ENCODE measurements at places on chromosomes 16 and 17. TPM values are rescaled to one million over a fixed set of nuclear protein-coding genes. Genes with fewer than 3 reads are reported as not detected.

The KRTAP1-1 gene
- total RNA-seq, result not detected

The TOP2A gene
- total RNA-seq, result 24.6 TPM

- no peak overlapping the region for H3K27ac ChIP-seq
- H3K36me3 ChIP-seq, result no peaks in the 10 kb centered on the region
- no peaks in the 10 kb centered on the region for H3K4me1 ChIP-seq
These were observed 10.9 kb downstream of the TRAP1 start for GRCh38 chr16:3706253-3707012.

DNA sequence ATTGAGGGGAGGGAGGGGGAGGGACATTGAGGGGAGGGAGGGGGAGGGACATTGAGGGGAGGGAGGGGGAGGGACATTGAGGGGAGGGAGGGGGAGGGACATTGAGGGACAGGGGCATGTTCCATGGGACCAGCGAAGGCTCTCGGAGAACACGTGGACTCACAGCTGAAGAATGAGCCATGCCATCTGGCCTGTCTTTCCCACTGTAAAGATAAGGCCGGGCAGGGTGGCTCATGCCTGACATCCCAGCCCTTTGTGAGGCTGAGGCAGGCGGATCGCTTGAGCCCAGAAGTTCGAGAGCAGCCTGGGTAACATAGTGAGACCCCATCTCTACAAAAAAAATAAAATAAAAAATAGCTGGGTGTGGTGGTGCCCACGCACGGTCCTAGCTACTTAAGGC is 32.5 kb downstream of the RPH3AL start:
- H3K36me3 ChIP-seq, result peaks cover 4% of the 10 kb centered on the region
- H3K4me3 ChIP-seq, result no peak overlapping the region
- no peak overlapping the region for H3K27ac ChIP-seq
- peaks cover 13% of the 10 kb centered on the region for H3K27me3 ChIP-seq
- peak; percentile 39 for DNase-seq

DNA sequence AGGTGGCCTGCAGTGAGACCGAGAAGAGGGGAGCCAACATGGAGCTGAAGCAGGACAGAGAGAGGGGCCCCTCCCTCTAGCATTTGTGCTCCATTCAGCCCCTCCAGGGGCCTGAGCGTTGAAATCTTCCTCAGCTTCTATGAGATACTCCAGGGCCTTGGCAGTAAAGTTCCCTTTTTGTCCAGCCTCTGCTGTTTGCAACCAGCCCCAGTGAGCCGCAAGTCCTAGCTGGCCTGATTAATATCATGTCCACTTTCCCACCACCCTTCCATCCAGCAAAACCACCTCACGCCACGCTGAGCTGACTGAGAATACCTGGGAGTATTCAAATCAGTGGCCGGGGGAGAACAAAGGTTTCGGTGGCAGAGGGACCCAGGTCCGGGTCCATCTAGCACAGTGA is 11.7 kb upstream of the RPH3AL start:
- no peak overlapping the region for H3K27ac ChIP-seq
- H3K36me3 ChIP-seq, result peaks cover 5% of the 10 kb centered on the region
- DNase-seq, result no peak
- H3K4me3 ChIP-seq, result no peak overlapping the region

- no peak overlapping the region for H3K4me3 ChIP-seq
- H3K4me1 ChIP-seq, result peaks cover under 1% of the 10 kb centered on the region
- no peak for DNase-seq
- H3K27me3 ChIP-seq, result no peaks in the 10 kb centered on the region
- peaks cover 17% of the 10 kb centered on the region for H3K36me3 ChIP-seq
These were observed 97.4 kb upstream of the CACNG5 start for GRCh38 chr17:66737524-66737923.

GRCh38 chr17:10768750-10769251 is 35.1 kb downstream of the TMEM238L start:
- no peak overlapping the region for H3K27ac ChIP-seq
- H3K4me3 ChIP-seq, result no peak overlapping the region
- DNase-seq, result no peak
- peaks cover 4% of the 10 kb centered on the region for H3K36me3 ChIP-seq
- H3K4me1 ChIP-seq, result no peaks in the 10 kb centered on the region
- no peaks in the 10 kb centered on the region for H3K27me3 ChIP-seq
